A375 (cell line): ENCODE measurements at places on chromosomes 6 and 20. TPM values are rescaled to one million over a fixed set of nuclear protein-coding genes. Genes with fewer than 3 reads are reported as not detected.

The POU5F1 gene
- total RNA-seq: 0.21 TPM in 1 of 2 replicates, not detected in the other

The CCR6 gene
- not detected in 2 replicates for total RNA-seq

The SOX18 gene
- total RNA-seq: 0.72 and 1.2 TPM in 2 replicates

The RBM38 gene
- 15.7 and 16.4 TPM in 2 replicates for total RNA-seq

The DAAM2 gene
- total RNA-seq: 7.0 and 8.3 TPM in 2 replicates

The TNF gene
- total RNA-seq: 0.19 TPM in 1 of 2 replicates, not detected in the other

The TCP1 gene
- total RNA-seq: 216 and 275 TPM in 2 replicates

The TENT5A gene
- 4.4 and 4.5 TPM in 2 replicates for total RNA-seq

The CDSN gene
- not detected in 2 replicates for total RNA-seq

The HIVEP2 gene
- 3.8 and 4.3 TPM in 2 replicates for total RNA-seq
